ENCODE measurements at places on chromosomes 2 and 18.

DNA sequence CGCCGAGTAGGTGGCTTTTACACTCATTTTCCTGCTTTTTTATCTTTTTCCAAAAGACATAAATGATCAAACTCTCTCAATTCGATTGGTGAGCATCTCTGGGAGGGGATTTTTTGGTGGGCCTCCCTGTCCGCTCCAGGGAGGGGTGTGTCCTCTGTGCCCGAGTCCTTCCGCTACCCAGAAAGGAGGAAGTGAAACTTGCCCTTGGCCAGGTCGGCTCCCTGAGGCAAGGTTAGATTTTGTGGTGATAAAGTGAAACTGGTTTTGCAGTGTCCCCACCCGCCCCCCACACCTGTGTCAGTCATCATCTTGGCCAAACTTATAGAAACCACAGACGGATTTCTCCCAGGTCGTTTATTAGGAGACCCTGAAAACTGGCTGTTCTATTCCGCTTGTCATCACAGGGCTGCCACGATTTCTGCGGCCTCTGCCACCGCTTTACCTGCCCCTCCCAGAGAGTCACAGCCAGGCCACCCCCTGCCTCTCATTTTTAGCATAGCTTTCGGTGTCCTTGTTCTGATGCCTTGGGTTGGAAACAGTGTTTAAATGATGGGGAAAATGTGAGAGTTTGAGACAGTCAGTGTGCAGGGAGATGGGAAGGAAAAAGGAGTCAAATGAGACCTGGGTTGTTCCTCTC lies 93.6 kb downstream of the SH3BP4 start:
- DNase-seq = no peak

DNA sequence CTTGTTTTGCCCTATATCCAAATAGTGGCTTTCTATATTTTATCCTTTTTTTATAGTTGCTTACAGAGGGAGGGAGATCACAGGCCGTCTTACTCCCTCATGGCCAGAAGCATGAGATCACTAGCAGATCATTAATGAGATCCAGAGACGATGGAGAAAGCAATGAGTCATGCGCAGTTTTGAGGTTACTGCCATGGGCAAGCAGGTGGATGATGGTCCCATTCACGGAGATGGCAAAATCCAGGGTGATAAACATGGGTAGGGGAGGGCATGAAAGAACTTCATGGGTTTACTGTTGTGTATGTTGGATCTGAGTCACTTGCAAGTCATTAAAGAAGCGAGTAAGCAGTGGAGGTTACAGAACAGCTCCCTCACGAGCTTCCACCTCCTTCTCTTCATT lies 60.4 kb downstream of the C18orf63 start:
- no peak for DNase-seq

GRCh38 chr2:9821805-9822445 lies 21.3 kb upstream of the TAF1B start:
- DNase-seq = no peak

- no peak for DNase-seq
Observed at GRCh38 chr2:235642446-235643098, 148.7 kb downstream of the AGAP1 start.

Measured in endothelial cell (in vitro differentiated cells).